ENCODE measurements at places on chromosomes 11 and 22.

DNA sequence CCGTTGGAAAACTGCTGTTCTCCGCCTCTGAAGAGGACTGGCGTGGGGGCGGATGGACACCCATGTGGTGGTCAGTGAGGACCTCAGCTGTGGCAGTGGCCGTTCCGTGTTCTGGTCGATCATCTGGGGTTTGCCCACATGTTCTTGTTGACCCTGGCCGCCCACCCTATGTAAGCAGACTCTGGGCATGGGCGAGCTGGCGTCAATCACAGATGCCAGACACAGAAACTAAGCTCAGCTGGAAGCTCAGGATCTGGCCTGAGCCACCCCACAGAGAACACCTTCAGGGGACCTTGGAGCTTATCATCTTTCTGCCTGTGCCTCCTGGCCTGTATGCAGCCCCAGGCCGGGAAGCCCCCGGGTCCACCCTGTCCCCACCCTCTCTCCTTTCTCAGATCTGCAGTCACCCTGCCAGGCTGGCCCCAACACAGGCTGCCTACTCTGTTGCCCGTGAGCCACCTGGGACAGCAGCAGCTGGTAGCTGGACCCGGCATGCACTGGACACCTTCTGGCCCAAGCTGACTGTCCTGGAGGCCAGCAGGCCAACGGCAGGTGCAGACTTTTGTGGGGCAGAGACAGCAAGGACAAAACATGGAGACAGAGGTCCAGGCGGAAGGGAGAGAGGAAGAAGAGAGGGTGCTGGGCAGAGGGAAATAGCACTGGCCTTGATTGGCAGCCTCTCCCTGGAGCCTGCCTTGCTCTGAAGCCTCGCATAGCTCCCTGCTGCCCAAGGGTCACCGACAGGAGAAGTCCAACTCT, 91.5 kb downstream of the PHF21B start:
- no peak for DNase-seq

DNA sequence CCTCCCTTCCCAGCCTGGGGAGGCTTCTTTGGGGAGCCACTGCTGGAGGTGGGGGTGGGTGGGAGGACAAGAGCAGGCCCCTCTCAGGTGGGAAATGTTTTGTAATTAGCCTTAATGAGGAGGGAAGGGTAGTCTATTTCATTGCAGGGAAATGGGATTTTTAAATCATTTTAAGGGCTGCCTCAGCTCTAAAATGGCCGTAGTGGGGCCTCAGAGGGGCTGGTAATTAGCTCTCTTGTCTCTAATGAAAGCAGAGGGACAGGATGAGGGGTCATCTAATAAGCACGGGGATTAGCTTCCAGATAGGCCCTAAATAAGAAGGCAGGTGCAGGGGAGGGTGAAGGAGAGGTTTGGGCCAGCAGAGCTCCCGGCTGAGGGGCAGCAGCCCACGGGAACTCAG, 46.5 kb downstream of the LMO1 start:
- DNase-seq = no peak

DNA sequence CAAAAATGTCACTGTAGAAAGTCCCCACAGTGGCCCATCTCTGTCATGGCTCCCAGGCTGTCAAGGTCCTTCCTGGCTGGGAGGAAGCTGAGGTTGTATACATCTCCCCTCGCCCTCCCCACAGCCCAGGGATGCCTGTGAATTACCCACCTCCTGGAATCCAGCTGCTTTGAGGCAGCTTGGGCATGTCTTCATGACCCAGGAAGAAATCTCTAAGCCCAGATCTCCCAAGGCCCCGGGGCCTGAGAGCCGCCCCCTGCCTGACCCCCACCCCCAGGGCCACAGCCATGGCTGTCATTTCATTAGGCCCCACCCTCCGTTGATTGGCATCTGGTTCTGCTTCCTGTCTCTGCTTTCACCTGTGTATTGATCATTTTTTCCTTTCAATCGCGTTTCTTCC, 207.5 kb downstream of the TBC1D22A start:
- DNase-seq = no peak

GRCh38 chr11:72439455-72439854, 5.1 kb upstream of the CLPB start:
- DNase-seq = no peak

GRCh38 chr11:126100716-126101115, 38.0 kb upstream of the CDON start:
- no peak for DNase-seq

DNA sequence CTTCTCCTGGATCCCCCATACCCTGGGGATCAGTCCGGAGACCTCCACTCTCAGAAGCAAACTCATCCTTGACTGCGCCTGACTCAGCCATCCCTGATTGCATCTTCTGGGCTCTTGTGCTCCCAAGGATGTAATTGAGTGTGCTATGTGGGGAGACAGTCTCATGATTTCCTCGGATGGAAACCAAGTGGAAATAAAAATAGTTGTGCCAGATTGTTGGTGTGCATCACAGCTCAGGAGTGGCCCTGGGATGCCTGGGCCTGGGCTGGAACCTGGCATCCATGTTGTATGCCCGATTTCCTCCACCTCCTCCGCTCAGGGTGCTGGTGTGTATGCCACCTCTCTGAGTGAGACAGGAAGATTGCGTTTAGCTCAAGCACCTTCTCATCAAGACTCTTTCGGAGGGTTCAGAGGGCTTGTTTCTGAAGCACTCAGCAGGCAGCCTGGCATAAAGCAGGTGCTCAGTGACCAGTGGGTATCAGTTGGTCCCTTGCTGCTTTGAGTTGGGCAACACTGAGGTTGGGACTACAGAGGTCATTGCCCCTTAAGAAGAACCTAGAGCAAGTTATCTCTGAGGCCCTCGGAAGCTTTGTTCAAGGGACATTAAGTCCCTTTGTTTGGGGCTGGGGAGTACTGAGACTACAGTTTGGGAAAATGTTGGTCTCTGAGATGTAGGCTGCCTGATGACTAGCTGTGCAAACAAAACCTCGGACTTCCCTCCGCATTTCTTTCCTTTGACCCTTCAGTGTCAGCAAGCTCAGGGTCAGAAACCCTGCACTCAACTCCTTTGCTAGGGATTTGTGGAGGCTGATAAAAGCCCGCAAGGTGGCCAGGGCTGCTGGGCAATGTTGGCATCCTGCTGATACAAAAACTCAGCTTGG, 24.8 kb upstream of the MICAL2 start:
- no peak for DNase-seq

- no peak for DNase-seq
These were observed 78.7 kb downstream of the NECTIN1 start for GRCh38 chr11:119650251-119650650.

DNA sequence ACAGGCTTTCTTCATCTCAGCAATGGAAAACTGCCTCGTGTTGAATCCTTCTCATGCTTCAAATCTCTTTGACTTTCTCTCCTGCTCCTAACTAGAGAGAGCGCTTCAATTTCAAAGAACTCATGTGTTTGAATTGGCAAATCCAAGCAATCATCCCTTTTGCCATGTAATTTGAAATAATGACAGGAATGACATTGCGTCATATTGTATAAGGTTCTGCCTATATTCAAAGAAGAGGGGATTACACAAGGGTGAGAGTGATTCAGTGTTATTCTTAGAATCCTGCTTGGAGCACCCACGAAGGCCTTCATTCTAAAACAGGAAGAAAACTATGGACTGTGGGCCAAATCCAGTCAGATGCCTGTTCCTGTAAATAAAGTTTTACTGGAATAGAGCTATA, 720.6 kb downstream of the JRKL start:
- no peak for DNase-seq

DNA sequence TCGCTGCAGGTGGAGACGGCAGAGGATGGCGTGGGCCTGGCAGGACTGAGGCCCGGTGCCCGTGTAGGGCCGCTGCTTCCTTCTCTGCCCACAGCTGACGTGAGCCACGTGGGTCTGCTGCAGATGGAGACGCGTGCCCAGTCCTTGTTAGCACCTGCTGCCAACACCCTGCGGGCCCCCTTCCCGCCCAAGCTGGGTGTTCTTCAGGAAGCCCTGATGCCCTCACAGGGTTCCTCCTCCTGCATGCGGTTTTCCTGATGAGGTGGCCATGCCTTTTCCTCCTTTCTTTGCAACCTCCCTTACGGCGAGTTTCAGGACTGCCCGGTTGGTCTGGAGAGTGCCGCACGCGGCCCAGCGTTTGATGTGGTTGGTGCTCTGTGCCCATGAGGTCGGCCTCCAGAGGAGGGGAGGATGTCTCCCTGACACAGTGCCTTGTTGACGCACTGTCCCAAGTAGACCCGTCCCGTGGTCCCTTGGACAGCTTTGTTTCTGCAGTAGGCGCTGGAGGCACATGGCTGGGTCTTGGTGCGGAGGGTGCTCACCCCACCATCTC, 44.7 kb downstream of the AP2A2 start:
- DNase-seq = no peak

GRCh38 chr11:86115542-86116385, 46.9 kb upstream of the PICALM start:
- DNase-seq = no peak

DNA sequence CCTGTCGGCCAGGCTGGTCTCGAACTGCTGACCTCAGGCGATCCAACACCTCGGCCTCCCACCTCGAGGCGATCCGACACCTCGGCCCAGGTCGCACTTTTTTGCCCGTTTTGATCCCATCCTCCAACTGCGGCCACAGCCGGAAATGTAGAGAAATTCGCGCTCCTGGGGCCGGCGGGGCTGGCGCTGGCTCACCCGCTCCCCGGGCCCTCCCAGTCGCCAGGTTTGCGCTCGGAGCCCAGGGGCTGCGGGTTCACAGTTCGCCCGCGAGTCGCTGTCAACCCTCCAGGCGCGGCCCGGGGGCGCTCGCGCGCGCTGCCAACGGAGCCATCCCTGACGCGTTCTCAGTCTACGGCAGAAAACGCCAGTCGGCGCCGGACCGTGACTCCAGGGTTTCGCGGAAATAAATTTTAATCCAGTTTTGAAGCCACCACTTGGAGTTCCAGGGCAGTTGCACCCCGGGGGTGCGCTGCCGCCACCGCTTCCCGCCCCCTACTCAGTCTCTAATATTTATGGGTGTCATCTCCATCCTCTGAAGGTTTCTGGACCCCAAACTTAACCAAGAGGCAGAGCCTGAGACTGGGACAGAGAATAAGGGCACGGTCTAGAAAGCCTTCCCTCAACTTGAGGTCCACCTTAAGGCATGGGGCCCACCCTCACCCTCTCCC, 1.5 kb upstream of the KLHDC7B start:
- peak; percentile 86 for DNase-seq

- DNase-seq = no peak
These were observed 94.3 kb downstream of the PIWIL4 start for GRCh38 chr11:94661444-94661843.

- no peak for DNase-seq
These were observed 724.5 kb upstream of the RAG2 start for GRCh38 chr11:37322333-37323194.

DNA sequence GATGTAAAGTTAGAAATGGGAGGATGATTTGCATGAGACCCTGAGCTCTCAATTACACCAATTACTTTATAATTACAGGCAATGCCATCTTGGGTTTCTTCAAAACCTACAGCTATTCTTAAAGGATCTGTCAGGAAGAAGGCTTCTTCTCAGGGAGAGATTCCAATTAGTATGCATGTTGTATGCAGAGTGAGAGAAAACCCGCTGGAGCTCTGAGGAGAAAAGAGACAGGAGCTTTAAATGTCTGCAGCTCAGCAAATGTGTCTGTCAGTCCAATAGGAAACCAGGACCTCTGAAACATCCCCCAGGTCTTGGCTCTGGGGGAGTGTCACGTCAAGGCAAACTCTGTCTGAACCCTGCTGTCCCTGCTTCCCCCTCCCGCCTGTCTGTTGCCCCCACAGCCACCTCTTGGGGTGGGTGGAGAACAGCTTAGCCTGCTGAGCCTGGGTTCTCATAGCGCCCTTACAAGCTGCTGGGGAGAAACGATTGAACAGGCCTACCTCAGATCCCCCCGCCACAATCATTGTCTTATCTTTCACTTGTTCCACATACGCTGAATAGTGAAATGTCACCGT, 140.2 kb downstream of the SPATA19 start:
- DNase-seq = no peak

- no peak for DNase-seq
These were observed 8.9 kb downstream of the USP47 start for GRCh38 chr11:11850668-11851067.

GRCh38 chr22:42261296-42261695, 9.2 kb downstream of the TCF20 start:
- DNase-seq = no peak

DNA sequence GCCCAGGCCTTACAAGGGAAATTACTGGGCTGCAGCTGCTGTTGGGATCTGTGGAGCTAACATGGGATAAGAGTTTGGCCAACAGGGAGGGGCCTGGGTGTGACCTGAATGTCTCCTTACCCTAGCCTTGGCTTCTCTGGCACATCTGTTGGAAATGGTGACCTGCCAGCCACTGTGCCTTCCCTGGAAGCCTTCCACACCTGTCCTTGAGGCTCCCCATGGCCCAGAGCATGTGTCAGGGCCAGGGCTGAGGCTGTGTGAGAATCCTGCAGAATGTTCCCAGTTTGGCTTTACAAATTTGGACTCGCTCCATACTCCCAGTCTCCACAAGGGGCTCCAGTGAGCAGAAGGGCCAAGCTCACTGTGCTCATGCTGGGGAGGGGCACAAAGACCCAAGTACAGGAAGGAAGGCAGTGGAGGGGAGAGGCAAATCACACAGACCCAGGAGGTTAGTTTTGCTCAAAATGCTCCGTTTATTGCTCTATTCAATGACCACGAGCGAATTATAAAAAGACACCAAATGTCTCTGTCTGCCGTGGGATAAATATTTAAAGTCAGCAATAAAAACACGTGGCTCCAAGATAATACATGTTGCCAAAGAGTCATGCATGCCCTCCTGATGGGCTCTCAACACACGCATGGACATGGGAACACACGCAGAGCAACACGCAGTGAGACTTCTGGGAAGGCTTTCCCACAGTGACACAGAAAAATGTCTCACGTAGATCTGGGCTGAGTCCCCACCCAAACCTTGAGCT, 1.7 kb upstream of the IGSF22 start:
- peak; percentile 63 for DNase-seq

GRCh38 chr22:37552524-37553163, 7.6 kb upstream of the CDC42EP1 start:
- DNase-seq = no peak

GRCh38 chr22:37431801-37432707, 4.8 kb upstream of the ELFN2 start:
- no peak for DNase-seq

- no peak for DNase-seq
These were observed 399.4 kb downstream of the NXPE2 start for GRCh38 chr11:115077740-115078139.

DNA sequence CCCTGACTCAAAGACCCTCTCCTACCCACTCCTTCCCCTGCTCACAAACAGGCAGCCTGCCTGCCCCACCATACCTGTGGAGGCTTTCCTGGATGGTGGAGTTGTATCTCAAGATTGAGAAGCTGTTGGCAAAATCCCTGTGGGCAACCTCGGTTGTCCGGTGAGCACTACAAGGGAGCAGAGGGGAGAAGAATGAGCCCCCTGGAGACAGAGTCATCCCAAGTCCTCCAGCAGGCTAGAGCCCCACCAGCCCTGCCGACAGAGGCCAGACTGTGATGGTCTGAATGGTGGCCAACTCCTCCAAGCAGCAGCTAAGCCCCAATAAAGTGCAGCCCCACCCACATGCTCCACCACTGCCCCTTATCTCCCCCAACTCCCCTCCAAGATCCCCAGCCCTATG, 17.5 kb downstream of the TMPRSS13 start:
- DNase-seq = no peak

- no peak for DNase-seq
These were observed 37.8 kb upstream of the CELSR1 start for GRCh38 chr22:46574993-46575910.
